Urothelium cell line (cell line): ENCODE measurements at places on chromosomes 4 and X.

GRCh38 chr4:13537832-13538177 is 6.5 kb downstream of the NKX3-2 start:
- no peak for DNase-seq

DNA sequence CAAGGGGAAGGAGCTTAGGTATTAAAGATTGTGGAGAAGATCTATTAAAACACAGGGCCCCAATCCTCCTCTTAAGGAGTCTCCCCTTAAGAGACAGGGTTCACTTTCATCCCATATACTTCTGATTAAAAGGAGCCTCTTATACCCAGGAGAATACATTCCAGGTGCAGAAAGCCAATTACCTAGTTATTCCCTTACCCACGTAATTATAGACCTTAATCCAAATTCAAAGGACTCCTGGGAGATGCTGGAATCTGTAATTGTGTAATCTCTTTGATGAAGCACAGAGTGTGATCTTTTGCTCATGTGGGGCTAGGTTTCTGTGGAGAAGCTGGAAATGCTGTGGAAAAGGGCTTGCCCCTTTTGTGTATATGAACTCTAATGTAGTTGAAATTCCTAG is 1.4 kb upstream of the SEC24B start:
- no peak for DNase-seq

- no peak for DNase-seq
Observed at GRCh38 chr4:169164669-169165415, 105.9 kb downstream of the SH3RF1 start.

GRCh38 chr4:186685767-186686183 is 37.9 kb downstream of the FAT1 start:
- peak; percentile 65 for DNase-seq

DNA sequence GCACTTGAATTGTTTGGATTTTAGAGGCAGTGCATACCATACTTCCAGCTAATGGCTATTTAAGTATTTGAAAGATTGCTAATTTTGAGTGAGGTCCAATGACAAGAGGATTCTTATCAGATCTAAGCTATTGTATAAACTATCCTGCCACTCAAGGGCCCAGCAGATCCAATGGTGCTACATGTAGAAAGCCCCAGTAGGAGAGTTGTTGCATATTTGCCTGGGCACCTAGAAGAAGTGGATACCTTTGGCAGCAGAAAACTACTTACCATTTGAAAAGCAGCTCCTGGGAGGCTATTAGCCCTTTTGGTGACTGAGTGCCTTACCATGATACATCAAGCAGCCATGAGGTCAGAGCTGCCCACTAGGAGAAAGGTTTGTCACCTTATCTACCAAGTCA is 447.3 kb downstream of the C4orf33 start:
- no peak for DNase-seq

- DNase-seq, result no peak
Observed at GRCh38 chr4:92362028-92362427, 58.3 kb downstream of the GRID2 start.

DNA sequence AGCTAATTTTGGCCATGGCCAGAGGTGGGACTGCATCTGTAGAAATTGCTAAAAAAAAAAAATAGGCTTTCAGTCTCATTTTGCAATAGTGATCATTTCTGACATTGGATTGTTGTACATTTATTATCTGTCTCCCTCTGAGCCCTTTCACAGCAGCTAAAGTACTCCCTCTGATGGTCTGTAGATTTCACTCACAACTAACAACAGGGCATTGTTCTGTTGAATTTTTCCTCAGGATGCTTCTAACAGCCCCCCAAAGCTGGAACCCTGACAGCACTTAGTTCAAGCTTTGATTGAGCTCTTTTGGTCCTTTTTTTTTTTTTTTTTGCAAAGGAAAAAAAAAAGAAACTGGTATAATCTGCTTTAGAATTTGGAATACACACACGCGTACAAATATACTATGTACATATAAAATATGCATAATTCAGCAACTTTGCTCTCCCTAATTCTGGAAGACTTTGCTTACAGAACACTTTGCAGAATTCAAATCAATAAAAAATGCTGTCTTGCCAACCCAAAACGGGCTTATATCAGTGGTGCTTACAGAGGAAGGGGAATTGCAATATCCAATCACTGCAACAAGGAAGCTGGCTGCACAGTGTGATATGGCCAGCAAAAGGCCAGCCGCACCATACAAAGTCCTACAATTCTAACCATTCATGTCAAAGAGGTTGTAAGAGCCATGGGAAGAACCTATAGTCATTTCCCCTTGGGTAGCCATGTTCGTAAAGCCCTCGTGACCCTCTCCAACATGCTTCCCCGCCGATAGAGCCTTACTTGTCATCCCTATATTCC is 406.4 kb downstream of the SMARCA1 start:
- DNase-seq, result no peak

- no peak for DNase-seq
Observed at GRCh38 chr4:188975271-188975670, 836.0 kb downstream of the TRIML1 start.

DNA sequence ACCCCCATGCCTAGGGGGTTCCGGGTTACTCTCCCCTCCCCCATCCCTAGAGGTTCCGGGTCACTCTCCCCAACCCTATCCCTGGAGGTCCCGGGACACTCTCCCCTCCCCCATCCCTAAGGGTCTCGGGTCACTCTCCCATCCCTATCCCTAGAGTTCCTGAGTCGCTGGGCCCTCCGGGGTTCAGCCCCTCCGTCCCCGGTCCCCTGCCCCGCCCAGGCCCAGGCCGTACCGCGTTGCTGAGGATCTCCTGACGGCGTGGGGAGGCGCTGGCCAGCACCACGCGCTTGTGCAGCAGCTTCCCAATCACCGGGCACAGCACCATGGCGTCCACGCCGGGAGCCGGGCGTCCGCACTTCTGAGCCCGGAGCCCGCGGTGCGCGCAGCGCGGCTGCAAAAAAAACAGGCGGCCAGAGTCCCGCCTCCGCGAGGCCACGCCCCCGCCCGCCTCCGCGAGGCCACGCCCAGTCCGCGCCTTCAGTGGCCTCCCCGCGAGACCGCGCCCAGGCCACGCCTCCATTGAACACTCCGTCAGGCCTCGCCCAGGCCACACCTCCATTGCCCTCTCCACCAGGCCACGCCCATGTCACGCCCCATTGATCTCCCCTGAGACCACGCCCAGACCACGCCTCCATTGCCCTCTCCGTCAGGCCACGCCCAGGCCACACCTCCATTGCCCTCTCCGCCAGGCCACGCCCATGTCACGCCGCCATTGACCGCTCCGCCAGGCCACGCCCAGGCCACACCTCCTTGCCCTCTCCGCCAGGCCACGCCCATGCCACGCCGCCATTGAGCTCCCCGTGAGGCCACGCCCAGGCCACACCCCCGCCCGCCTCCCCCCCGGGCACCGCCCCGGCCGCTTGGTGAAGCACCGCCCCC is at the start of gene ASMTL:
TSS of gene ASMTL (minus strand) at position 394 of the 879 bp plus-strand sequence. CDS start at position 325, 69 bp downstream.
- DNase-seq, result peak; percentile 83

DNA sequence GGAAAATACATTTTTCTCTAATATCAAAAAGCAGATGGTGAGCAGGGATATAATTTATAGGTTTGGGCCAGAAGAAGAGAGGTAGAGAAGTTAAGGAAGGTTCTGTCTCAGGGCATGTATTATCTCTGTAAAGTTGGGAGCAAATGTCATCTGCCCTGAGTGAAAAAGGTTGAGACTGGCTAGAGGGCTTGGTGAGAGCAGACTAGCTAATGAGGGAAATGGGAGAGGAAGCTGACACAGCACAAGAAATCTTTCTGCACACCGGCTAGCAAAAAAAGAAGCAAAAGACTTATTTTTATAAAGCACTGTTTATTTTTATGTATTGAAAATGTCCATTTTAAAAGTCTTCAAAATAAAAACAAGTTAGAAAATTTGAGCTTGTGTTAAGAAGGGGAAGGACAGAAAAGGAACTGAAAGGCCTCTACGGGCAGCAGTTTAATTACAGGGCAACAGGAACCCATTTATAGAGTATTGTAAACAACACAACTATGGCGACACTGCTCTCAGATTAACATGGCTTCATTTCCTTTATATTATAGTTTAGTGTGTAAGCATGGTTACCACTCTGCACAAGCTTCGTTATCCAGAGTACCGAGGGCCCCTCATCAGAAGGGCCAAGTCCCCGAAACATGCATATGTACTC is 17.4 kb downstream of the CD40LG start:
- DNase-seq, result no peak

- no peak for DNase-seq
Observed at GRCh38 chrX:1451251-1451660, 1.5 kb downstream of the ASMTL start.

DNA sequence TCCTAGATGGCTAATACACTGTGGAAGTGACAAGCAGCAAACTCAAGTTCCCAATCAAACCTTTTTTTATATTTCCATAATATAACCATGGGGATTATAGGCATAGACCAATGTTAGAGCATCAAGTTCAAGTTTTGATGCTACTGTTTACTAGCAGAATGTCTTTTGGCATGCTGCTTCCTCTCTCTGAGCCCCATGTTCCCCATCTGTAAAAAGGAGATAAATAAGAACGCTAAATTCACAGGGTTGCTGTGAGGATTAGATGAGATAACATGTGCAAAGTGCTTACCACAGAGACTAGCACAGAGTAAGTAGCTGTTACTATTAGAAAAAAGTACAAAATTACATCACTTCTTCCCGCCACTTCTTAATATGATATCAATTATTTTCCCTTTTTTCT is 18.0 kb downstream of the MBNL3 start:
- no peak for DNase-seq

DNA sequence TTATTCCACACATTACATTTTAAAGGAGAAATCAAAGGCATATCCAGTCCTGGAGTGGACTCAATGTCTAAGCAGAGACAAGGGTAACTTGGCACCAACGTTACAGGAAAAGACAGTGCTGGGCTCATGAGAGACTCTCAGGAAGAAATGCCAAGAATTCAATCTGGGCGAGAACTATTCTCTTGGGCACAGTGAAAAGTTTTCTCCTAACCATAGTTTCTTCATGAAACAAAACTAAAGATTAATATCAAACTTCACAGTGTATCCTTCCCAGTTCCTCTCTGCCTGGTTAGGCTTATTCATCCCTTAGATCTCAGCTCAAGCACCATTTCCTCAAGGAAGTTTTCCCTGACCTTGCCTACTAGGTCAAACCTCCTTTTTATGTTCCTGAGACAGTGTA is 109.4 kb upstream of the TLL1 start:
- no peak for DNase-seq

- DNase-seq, result no peak
Observed at GRCh38 chr4:6901669-6902317, 7.8 kb upstream of the TBC1D14 start.

- DNase-seq, result no peak
Observed at GRCh38 chr4:38802561-38803355, 1.8 kb downstream of the TLR1 start.

DNA sequence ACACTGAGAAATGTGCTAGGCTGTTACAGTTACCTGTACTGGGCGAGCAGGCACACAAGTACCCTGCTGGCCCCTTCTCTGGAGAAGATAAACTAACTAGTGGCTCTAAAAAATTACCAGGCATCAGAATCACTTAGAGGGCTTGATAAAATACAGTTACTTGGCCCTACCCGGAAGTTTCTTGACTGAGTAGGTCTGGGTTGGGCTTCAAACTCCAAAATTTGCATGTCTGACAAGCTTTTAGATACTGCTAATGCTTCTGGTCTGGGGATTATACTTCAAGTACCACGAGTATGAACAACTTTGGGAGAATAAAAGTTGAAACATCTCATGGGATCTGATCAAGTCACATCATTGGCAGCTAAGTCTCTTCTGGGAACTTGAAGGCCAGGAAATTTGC is 30.8 kb downstream of the CEP135 start:
- no peak for DNase-seq

GRCh38 chrX:106932492-106932923 is 12.3 kb downstream of the CLDN2 start:
- no peak for DNase-seq

DNA sequence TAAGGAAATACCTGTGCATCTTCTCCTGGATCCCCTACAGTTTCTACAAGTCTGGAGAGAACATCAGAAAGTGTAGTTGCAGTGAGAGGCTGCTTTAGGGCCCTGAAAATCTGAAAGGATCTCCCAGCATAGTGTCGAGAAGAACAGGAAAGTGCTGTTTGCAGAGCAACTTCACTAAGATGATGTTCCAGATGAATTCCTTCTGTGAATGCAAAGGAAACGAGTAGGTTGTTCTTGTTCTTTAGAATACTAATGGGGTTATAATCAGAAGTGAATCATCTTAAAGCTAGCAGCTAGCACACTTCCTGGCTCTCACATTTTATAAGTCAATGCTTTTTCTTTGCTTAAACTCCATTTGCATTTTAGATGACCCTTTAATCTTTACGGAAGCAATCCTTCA is 53.7 kb downstream of the ZAR1 start:
- DNase-seq, result no peak

DNA sequence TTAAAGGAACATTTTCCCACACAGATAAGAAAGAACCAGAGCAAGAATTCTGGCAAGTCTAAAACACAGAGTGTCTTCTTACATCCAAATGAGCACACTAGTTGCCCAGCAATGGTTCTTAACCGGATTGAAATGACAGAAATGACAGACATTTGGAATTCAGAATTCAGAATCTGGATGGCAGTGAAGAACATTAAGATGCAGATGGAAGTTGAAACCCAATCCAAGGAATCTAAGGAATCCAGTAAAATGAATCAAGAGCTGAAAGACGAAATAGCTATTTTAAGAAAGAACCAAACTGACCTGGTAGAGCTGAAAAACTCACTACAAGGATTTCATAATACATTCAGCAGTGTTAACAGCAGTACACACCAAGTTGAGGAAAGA is 21.5 kb downstream of the ANAPC10 start:
- DNase-seq, result no peak

GRCh38 chr4:61783050-61783449 is 582.9 kb downstream of the ADGRL3 start:
- no peak for DNase-seq

DNA sequence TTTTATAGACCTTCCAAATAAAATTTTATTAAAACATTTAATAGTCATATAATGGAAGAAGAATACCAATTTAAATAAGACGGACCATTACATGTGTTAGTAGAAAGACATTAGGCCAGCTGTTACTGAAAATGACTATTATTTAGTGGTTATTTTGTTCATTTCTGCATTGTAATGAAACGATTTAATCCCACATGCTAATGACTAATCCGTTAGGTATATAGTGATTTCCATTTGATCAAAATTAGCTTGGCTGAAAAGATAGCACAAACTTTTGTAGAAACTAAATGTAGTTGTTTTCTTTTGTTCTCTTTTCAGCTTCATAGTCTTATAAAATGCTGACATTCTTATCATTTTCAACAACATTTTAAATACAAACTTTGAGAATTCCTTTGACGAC is 556.1 kb upstream of the TENM3 start:
- no peak for DNase-seq

DNA sequence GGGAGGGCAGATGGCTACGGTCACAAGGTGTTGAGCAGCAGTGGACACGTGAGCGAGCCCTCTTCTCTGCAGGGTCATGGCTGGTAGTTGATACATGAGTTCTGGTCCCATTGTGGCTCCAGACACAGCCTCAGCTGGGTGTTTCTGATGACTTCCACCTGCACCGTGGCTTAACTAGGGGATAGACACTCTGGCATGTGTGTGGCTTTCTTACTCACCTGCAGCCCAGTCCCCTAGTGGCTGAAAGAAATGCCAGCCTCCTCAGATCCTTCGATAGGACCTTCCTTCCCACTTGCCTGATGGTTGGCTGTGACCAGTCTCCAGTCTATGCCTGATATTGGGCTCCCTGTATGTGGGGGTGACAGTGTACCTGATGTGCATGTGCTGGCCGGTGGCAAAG is 5.0 kb downstream of the GPR78 start:
- no peak for DNase-seq

- DNase-seq, result no peak
Observed at GRCh38 chrX:30248854-30249253, 1.9 kb downstream of the MAGEB1 start.

- DNase-seq, result peak; percentile 46
Observed at GRCh38 chr4:168562041-168562571, 65.3 kb downstream of the PALLD start.

- peak; percentile 46 for DNase-seq
Observed at GRCh38 chr4:47668810-47669408, 169.0 kb downstream of the CORIN start.
